ENCODE measurements at places on chromosomes 5 and 9.

DNA sequence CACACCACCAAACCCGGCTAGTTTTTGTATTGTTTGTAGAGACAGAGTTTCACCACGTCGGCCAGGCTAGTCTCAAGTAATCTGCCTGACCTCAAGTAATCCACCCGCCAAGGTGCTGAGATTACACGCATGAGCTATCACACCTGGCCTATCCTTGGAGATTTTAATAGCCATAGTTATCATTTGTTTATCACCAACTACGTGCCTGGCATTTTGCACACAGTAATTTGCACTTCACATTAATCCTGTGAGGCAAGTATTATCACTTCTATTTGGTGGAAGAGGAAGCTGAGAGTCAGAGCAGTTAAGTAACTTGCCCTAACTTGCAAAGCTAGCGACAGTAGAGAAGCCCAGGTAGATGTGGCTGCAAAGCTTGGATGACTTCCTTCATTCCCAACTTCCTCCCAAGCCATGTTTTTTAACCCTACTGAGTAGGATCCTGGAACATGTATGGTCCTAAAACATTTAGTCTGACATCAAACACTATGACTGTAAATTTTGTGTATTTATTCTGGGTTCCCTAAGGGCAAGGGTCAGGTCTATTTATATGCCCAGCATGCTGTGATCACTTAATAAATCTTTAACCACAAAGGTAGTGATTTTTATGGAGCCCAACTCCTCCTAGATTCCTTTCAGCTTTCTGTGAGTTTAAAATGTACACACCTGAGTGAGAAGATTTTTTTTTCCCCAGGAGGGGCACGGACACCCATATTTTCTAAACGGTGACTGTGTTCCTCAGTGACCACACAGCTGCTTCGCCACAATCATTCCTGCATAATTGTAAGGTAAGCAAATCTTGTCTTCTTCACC is 100.2 kb upstream of the RAI14 start:
- DNase-seq: no peak

- DNase-seq: no peak
Observed at GRCh38 chr5:150227606-150228273, 37.9 kb downstream of the SLC6A7 start.

DNA sequence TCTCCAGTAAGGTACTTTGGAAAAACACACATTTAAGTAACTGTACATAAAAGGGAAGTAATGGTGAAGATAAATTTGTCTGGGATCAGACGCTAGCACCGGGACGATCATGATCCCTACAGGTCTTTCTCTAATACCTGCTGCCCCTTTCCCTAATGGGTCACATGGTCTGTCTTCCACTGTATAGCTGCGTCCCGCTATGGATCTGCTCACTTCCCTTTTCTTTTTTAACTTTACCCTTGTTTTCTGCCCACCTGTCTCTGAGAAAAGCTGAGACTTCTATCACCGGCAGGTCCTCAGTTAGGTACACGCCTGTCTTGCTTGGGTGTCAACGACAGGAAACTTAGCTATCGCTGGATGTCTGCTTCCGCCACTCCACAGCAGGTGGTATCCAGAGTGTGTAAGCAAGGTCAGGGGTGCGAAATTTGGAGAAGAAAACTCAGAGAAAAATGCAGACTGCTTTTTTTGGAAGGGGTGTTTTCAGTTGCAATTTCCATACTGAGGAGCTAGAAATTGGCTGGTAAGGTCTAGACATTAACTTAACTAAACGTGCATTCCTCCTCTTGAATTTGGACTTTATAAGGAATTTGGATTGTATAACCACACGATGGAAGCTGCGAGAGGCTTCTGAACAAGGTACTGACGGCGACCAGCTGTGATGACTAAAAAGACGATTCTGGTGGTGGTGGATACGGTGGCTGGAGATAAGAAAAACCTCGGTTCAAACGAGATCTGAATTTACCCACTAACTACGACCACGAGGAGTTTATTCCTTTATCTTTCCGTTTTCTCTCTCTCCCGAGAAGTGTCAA is 1.1 kb upstream of the ICE1 start:
- DNase-seq: no peak

DNA sequence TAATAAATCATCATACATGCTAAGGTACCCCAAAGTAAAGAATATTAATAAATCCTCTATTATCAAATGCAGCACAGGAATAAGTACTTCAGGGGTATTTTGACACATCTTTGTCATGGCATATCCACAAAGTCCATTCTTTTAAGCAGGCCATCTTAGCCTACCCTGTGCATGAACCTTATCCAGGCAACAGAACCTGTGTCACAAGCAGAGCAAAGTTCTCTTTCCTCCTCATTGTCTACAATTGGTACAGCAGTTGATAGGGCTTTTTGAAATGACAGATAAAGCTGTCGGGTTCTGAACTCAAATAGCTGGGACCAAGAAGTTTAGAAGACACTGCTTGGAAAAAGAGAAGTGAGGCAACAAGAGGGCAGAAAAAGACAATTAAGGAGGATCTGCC is 30.8 kb upstream of the PURA start:
- no peak for DNase-seq

GRCh38 chr5:20832204-20833080 is 844.4 kb upstream of the CDH18 start:
- DNase-seq: no peak

DNA sequence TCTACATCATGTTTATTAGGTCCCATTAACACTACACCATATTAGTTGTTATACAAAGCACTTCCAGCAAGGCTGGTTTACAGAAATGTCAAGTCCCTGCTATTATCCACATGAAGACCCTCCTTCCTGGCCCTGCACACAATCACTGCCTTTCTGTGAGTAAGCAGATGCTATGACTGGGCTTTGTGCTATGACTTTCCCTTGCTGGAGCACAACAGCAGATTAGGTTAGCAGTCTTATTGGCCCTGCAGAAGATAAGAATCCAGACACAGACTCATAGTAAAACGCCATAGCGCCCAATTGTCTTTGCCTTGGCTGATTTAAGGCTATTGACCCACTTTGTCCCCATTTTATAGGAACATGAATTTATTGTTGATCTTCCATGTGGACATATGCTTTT is 228.9 kb upstream of the ACTBL2 start:
- DNase-seq: no peak

GRCh38 chr9:2771661-2772060 is 54.4 kb downstream of the KCNV2 start:
- DNase-seq: no peak

- DNase-seq: no peak
Observed at GRCh38 chr5:95817430-95817829, 5.1 kb downstream of the GLRX start.

DNA sequence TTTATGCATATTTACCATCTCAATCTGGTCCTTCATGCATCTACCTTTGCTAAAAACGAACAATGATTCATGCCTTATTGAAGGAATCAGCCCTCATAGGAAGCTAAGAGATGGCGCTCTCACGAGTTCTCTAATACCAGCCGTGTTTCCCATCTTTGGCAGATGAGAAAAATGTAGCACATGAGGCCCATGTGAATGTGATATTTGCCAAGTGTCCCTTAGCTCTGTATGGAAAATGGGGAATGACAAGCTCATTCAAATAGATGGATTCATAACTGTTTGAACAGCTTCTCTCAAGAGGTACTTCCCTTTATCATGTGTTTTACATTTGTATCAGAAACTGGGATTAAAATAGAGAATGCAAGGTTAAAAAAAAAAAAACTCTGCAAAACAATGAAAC is 66.1 kb downstream of the TTC39B start:
- no peak for DNase-seq

GRCh38 chr9:88645172-88645878 is 110.3 kb downstream of the NXNL2 start:
- DNase-seq: no peak

DNA sequence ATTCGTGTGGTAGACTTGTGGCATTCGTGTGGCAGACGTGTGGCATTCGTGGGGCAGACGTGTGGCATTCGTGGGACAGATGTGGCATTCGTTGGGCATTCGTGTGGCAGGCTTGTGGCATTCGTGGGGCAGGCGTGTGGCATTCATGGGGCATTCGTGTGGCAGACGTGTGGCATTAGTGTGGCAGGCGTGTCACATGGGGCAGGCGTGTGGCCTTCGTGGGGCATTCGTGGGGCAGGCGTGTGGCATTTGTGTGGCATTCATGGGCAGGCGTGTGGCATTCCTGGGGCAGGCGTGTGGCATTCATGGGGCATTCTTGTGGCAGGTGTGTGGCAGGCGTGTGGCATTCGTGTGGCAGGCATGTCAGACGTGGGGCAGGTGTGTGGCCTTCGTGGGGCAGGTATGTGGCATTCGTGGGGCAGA is 106.0 kb downstream of the EHMT1 start:
- no peak for DNase-seq

GRCh38 chr5:50406877-50407276 is 34.2 kb downstream of the EMB start:
- DNase-seq: no peak

- DNase-seq: no peak
Observed at GRCh38 chr5:162096448-162096847, 28.9 kb downstream of the GABRG2 start.

- DNase-seq: no peak
Observed at GRCh38 chr9:114532561-114533237, 27.4 kb upstream of the WHRN start.

DNA sequence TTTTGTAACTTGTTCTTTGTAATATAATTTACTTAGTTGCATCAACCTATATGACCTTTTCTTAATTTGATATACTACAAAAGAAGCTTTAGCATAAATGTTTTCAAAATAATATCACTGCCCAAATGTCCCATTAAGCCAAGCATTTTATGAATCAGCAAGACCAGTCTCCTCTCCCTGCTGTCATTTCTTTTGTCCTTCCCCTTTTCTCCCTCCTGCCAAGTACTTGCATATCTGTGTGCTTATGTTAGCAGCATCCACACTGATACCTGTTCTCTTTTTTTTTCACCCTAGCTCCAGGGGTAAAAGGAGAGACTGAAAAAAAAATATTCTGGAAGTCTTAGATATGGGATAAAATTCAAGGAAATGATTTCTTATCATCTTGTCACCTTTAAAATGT is 69.7 kb downstream of the ZSWIM6 start:
- DNase-seq: no peak

DNA sequence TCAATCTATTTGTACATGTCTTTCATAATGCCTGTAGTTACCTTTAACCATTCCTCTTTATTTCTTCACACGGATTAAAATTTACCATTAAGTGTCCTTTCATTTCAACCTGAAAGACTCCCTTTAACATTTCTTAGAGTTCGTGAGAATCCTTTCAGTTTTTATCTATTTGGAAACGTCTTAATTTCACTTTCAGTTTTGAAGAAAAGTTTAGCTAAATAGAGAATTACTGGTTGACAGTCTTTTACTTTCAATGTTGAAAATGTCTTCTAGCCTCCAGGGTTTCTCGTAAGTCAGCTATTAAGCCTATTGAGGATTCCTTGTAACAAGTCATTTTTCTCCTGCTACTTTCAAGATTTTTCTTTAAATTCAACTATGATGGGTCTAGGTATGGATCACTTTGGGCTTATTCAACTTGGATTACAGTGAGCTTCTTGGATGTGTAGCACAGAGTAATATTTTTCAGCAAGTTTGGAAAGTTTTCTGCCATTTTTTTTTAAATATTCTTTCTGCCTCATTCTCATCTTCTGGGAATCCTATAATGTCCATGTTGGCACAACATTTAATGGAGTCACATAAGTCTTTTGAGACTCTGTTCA is 48.5 kb downstream of the RFX3 start:
- DNase-seq: no peak

DNA sequence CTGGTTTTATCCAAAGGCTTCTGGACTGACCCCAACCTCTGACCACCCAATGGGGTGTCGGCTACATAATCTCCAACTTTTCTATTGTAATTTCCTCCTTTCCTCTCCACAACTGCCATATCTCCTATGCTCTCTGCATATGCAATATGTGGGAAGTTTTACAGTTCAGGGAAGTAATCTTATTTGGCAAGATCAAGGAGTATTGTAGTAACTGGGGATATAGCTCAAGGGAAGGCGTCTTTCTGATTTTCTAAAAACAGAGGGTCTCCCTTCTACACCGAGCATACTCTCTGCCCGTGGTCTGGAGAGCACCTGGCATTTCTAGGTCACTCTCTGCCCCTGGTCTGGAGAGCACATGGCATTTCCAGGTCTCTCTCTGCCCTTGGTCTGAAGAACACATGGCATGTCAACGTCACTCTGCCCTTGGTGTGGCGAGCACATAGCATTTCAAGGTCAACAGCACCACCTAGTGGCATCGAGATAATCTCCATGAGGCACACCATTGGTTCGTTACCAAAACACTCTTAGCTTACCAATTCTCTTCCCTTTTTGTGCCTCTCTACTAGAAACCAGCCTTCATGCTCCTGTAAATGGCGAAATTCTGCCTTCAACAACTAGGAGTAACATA is 616.4 kb upstream of the NUDT12 start:
- no peak for DNase-seq

GRCh38 chr5:35672995-35673394 is 55.3 kb downstream of the SPEF2 start:
- no peak for DNase-seq

GRCh38 chr5:149658299-149658698 is 71.8 kb upstream of the PPARGC1B start:
- DNase-seq: no peak

GRCh38 chr5:72096602-72097188 is 10.6 kb upstream of the MAP1B start:
- DNase-seq: no peak

- no peak for DNase-seq
Observed at GRCh38 chr5:1973391-1974013, 90.8 kb upstream of the IRX4 start.

DNA sequence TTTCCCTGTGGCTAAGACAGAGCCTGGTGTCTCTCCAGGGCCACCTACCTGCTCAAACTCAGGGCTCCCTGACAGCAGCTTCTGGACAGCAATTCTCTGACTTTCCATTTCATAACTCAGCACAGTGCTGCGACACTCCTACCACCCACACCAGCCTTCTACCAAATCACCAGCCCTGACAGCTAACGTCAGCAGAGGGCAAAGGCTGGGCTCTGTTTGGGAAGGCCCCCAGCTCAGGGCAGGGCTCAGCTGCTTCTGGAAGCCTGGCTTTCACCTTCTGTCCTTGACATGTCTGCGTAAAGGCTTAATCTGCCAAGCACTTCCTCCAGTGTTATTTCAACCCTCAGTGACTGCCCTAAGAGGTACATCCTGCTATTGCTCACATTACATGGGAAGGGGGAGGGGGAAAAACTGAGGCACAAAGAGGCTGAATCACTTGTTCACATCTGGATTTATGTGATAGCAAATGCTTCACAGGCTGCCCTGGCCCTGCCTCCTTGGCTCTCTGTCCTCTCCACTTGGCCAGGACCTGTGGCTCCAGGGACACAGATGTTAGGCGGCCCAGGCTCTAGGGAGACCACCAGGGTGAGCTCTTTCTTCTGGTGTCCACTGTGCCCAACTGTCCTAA is 102.5 kb upstream of the PANK3 start:
- no peak for DNase-seq

- no peak for DNase-seq
Observed at GRCh38 chr5:126956991-126957390, 73.4 kb downstream of the MARCHF3 start.

DNA sequence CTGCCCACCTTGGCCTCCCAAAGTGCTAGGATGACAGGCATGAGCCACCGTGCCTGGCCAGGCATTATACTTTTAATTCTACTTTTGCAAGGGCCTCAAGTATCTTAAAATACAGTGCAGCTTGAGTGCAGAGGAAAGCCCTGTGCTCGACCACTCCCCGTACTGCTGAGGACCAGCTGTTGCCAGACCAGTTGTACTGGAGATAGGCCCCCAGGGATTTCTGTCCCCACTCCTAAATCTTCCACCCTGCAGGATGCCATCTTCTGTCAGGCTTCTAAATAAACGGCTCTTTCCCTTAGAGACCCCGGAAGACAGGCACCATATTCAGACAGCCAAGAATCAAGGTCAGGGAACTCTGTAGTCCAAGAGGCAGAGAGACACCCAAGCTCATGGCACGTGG is 16.6 kb upstream of the PSMD5 start:
- no peak for DNase-seq

- no peak for DNase-seq
Observed at GRCh38 chr5:55582256-55582655, 47.5 kb upstream of the PLPP1 start.

Measured in stimulated activated CD8-positive, alpha-beta memory T cell treated with anti-CD3 and anti-CD28 coated beads, Interleukin-15, amount 100 ng/mL, for 48 hours (primary cell).